Activated naive CD4-positive, alpha-beta T cell (primary cell): ENCODE measurements at places on chromosomes 12 and 14.
A peak's percentile ranks its signal among the peaks of the same experiment; 100 is the strongest.

DNA sequence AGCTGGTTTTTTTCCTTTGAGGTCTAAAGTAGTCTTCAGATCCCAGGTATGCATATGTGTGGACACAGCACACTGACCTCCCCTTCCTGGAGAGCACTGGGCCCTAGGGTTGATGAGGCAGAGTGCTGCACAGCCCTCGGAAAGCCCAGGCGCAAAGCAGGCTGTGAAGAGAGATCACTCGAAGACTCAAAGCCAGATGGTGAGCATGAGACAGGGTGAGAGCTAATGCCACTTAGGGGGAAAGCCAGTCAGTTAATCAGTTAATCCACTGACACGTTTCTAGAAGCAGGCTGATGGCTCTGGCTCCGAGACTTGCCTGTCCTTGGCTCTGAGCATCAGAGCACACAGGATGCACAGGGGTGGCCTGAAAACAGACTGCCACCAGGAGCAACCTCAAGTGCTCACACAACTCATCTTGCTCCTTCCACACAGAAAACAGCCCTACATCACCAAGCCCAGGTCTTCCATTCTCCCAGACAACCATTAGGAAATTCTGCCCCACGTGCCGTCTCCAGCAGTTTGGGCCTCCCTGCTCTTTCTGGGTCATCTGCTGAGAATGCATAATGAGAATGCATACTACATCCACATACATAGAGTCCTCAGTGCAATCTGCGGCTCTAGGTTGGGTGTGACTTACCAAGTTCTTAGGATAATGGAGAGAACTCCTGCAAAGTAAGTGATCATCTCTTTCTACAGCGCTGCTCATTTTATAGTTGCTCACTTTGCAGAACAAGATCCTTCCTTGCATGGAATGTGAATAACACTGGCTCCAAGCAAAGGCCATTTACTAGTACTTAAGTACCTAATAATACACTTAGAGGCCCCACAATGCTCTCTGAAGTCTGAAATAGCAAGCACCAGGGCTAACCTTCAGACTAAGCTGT lies 12.0 kb downstream of the AQP6 start:
- DNase-seq, result no peak

DNA sequence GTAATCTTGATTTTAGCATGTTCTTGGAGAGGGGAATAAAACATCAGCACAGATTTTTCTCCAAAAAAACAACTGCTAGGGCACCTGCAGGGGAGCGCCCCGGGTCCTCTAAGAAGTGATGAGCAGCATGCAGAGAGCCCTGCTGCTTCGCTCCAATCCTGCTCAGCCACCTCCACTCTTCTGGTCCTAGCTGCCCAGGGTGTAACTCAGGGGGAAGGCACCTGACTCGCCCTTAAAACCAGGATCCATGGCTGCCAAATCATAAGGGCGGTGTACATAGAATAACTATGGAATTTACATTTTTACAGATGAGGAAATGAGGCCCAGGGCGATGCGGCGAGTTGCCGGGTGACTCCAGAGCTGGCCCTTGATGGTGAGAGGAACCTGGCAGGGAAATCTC lies 204.7 kb downstream of the CALM1 start:
- no peak for DNase-seq

GRCh38 chr12:118964988-118965387 lies 16.4 kb upstream of the SRRM4 start:
- DNase-seq, result no peak

- no peak for DNase-seq
Observed at GRCh38 chr12:47249082-47249481, 169.3 kb upstream of the AMIGO2 start.

- DNase-seq, result no peak
Observed at GRCh38 chr14:102484316-102484715, 25.3 kb downstream of the ANKRD9 start.

DNA sequence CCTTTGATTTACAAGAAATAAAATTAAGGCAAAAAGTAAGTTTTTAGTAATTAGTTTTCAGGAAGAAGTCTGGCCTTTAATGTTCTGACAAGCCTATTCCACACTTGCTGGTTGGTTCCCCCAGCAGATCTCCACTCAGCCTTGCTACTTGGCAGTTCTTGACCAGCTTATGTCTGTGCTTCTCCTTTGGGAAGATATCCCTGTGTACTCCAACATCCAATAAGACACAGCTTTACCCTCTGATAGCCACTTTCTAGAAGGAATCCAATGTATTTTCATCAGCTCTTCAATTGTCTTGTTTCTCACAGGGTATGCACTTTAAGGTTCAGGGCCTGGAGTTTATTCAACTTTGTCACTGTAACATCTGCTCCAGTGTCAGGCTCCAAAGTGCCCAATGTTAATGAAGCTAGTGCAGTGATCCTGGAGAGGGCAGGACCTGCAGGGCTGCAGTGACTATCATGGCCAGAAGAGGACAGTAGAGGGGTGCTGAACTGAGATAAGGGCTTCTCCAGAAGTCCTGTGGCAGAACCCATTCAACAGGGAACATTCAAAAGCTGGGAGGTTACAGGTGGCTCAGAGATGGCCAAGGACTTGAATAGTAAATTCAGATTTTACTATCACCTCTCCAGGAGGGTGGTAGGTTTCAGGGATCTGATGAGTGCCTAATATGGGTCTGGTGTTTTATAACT lies 22.9 kb downstream of the JKAMP start:
- peak; percentile 10 for DNase-seq

- DNase-seq, result no peak
Observed at GRCh38 chr12:20268771-20269170, 99.6 kb upstream of the PDE3A start.

- DNase-seq, result no peak
Observed at GRCh38 chr12:27437839-27438238, 8.7 kb upstream of the SMCO2 start.

DNA sequence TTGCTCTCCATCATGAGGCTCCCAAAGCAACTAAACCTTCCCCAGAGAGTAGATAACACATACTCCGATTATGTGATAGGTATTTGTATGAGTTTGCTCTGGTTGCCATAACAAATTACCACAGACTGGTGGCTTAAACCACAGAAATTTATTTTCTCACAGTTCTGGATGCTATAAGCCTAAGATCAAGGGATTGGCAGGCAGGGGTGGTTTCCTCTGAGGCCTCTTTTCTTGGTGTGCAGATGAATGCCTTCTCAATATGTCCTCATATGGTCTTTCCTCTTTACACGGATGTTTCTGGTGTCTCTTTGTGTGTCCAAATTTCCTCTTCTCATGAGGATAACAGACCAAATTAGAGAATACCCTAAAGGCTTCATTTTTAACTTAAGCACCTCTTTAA lies 285.8 kb upstream of the GRIP1 start:
- DNase-seq, result no peak

DNA sequence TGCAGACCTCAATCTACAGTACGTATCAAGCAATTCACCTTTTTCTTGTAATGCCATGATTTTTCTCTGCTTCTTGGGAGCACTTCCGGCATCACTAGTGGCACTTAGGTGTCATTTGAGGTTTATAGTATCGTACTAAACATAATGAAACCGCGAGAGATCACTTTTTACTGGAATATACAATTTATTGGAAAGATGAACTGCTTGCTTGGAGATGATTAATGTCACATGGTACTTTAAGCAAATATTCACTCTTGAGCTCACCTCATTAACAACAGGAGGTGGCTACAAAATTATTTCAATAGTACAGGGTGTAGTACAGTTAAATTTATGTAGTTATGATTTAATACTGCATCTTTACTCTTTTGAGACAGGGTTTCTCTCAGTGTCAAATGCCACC lies 11.5 kb downstream of the FUT8 start:
- DNase-seq, result no peak

DNA sequence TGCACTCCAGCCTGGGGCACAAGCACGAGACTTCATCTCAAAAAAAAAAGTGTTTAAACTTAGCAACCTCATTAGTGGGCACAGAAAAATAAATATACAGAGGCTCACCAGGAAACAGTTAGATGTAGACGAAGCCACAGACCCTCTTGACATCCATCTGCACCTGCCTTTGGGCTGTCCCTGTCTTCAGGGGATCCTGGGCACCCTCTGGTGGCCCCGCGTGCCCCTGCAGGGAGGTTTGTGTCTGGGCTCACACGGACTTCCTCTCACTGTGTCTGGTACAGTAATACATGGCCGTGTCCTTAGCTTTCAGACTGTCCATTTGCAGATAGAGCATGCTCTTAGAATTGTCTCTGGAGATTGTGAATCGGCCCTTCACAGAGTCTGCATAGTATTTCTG lies 916.5 kb downstream of the TMEM121 start:
- no peak for DNase-seq

DNA sequence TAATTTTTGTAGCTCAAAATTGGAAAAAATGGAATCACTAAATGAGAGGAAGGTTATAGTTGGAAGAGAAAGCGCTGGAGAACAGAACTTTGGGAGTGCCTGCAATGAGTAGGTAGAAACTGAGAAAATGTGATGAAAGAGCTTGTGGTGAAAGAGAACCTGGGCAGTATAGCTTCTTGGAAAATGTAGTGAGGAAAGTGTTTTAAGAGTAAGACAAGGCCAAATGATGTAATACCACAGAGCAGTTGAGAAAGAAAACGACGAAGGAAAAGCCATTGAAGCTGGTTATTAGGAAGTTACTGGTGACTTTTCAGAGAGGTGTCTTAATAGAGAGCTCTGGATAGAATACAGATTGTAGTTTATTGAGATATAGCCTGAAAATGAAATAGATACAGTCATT lies 255.3 kb downstream of the AEBP2 start:
- DNase-seq, result no peak

GRCh38 chr12:132354211-132354981 lies 25.0 kb upstream of the GALNT9 start:
- DNase-seq, result no peak

- no peak for DNase-seq
Observed at GRCh38 chr12:72276181-72276805, 4.1 kb downstream of the TRHDE start.

DNA sequence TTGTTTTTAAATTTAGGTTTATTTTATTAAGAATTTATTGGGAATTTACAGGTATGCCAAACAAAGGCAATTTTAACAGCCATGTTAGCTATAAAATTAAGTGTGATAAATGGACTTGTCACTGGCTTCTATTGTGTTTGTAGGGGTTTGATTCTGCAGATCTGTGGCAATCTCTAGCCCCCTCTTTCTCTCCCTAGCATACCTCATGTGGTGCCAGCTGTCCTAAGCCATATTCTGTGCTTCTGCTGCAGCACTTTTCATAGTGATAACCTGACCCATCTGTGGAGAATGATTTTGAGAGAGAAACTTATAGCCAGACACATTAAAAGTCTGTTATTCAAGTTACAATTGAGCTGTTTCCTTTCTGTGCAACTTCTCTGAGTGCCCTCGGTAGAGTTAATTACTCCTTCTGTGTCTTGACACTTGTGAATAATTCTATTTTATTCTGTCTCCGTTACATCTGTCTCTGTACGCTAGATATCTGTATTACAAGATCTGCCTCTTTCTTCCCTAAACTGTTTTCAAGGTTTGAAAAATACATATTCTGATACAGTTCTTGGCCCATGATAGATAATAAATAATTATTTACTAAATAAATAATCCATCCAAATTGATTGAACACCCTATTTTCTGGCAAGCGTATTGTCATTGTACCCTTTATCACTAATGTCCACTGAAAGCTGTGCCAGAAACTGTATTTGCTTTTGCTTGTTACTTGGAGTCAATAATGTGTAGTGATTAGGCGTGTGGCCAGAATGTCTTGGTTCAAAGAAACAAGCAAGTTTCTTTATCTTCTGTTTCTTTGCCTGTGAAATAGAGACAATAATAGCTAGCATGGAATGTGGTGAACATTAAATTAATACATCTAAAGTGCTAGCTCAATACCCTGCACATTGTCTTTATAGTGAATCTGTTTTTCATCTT lies 40.0 kb downstream of the FRS2 start:
- DNase-seq, result no peak

GRCh38 chr14:104212206-104213095 lies 74.1 kb downstream of the KIF26A start:
- DNase-seq, result no peak

DNA sequence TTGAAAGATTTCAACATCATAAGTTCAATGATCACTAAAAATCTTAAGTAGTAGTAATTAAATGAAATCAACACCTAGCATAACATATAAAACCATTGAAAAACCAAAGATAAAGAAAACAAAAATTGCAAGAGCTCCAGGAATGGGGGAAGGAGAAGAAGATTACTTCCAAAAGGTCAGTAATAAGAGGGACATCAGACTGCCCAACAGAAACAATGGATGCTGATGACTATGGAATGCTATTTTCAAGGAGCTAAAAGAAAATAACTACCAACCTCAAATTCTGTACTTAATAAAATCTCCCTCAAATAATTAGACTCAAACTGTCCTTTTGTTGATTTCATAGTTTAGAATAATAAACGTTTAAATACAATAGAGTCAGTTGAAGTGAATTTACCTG lies 314.5 kb upstream of the LMO3 start:
- DNase-seq, result no peak

GRCh38 chr12:132284827-132285741 lies 44.3 kb downstream of the GALNT9 start:
- DNase-seq, result no peak

GRCh38 chr12:69354556-69355187 lies 4.9 kb upstream of the YEATS4 start:
- DNase-seq, result no peak

- no peak for DNase-seq
Observed at GRCh38 chr14:96108911-96109310, 69.7 kb downstream of the C14orf132 start.

DNA sequence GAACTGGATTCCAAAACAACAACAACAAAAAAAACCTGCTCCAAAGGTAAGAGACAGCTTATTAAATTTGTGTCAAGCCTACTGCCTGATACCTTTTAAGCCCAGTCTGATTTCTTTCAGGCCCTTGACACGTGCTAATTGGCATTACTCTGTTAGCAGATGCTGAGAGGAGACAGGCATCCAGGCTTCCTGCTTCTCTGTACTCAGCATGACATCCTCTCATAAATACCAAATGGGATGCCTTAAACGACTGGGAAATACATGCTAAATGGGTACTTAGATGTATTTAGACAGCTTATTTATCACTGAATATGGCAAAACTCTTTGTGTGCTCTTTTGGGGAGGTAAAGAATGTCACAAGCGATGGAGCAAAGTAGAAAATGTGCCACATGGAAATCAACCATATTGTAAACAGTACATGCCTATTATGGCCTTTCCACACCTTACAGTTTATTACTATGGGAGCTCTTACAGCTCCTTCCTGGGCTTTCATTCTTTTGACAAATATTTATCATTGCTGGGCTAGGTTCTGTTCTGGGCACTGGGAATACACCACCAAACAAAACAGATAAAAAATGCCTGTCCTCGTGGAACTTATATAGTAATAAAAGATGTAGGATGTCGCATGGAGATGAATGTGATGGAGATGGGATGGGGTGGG lies 11.5 kb upstream of the PCED1B start:
- DNase-seq, result no peak

- DNase-seq, result no peak
Observed at GRCh38 chr12:94714378-94715114, 64.2 kb upstream of the TMCC3 start.

DNA sequence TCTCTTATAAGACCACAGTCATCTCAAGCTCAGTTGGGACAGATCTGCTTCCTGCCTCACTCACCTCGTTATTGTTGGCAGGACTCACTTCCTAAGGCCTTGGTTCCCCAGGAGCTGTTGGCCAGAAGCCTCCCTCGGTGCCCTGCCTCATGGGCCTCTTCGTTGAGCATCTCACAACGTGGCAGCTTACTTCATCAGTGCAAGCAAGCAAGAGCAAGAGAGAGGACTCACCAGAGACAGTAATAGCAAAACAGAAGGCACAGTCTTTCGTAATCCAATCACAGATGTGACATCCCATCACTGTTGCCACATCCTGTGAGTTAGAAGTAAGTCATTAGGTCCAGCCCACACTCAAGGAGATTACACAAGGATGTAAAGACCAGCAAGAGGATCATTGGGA lies 5.1 kb upstream of the NUMB start:
- DNase-seq, result no peak
